ENCODE measurements at places on chromosomes 4 and X.

DNA sequence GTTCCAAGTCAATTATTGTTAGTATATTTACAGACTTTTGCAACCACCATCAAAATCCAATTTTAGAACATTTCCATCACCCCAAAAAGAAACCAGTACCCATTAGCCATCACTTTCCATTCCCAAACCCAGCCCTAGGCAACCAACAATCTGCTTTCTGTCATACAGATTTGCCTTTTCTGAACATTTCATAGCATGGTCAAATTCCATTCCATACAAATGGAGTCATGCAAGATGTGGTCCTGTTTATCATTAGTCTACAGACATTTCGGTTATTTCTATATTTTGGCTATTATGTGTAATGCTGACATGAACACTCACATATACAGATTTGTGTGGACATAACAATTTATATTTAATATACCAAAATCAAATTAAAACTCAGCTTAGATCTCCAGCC lies 508.7 kb downstream of the ZNF674 start:
- no peak for DNase-seq

GRCh38 chrX:27680726-27681125 lies 90.6 kb downstream of the DCAF8L2 start:
- DNase-seq: no peak

DNA sequence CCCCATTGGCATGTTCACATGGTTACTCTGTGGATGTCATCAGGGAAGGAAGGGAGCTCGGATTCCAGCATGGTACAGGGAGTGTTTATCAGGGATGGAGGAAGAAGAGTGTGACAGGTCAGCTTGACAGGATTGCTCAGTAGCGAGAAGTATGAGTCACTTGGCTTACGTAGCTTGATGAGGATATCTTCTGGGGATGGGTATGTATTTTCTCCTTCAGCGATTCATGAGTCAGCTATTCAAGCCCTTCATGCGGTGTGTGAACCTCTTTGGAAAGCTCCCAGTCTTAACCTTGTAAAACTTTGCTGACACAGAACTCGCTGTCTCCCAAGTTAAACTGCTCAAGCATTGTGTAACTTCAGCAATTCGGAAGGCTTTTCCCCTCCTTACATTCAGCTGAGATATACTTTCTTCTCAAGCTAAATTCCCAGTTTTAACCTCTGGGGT lies 275.4 kb downstream of the ARHGAP10 start:
- peak; percentile 86 for DNase-seq

GRCh38 chrX:69029771-69030170 lies 135.5 kb downstream of the PJA1 start:
- no peak for DNase-seq

DNA sequence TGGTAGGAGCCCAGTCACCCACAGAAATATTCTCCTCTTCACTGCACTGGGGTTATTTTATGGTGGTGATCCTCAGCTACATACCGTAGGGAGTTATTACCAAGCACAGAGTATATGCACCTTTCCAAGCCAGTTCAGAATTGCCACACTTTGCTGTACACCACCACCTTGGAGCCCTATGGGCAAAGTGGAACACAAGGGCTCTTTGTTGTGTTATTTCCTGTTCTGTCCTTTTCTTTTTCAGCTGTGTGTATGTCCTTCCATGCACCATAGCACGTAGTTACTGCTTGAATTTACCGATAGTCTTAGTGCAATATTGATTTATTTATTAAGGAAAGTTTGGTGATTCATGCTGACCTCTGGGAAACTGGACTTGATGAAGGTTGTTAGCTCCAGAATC lies 8.3 kb downstream of the RNF128 start:
- DNase-seq: no peak

- no peak for DNase-seq
Measured at GRCh38 chr4:6834867-6835266, 52.3 kb downstream of the KIAA0232 start.

DNA sequence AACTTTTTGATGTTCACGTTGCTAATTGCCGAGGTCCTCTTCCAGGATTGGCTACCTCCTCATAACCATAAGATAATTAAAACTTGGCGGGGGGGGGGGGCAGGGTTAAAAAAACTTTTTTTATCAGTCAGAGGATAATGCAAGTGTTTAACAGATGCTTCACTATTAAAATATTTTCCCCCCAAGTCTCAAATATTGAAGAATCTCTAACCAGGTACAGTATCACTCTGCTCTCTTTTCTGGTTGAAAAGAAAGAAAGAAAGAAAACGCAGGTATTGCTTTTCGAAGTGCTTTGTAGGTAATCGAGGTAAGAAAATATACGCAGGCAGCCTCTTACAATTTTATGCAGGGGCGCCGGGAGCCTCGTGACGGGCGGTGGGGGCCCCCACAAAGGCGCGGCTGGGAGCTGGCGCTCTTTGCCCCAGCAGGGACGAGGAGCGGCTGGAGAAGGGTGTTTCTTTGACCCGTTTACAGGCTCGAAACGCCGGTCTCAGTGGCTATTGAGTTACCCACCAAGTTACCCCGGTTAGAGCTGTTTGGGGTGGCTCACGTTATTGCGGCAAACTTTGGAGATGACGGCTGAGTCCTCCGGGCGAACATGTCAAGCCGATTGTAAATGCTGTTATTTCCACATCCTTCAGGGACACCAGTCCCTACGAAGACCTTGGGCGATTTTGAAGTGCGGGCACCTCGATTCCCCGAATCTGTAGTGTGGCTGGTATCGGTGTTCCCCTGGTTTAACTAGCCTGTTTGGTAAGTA lies 477 bp upstream of the HAND2 start:
- DNase-seq: peak; percentile 38

- DNase-seq: no peak
Measured at GRCh38 chr4:140057701-140058100, 96.3 kb downstream of the MAML3 start.

GRCh38 chr4:188113156-188113555 lies 3.8 kb upstream of the TRIML2 start:
- DNase-seq: no peak

GRCh38 chr4:110483516-110483915 lies 7.6 kb downstream of the ENPEP start:
- no peak for DNase-seq

DNA sequence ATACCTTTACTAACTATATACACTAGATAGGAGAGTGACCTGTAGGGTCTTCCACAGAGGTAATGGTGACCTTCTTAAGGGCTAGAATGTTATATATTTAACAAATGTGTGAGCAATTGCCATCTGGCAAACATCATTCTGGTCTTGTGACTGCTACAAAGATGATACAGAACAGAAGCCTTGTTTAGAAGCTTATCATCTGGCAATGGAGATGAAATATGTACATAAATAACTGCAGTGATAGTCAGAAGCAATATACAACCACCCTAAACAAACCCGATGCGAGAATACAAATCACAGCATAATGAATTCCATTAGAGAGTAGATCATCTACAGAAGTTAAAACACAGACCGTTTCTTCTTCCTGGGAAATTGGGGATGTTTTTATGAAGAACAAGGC lies 952.7 kb upstream of the SLIT2 start:
- DNase-seq: no peak

DNA sequence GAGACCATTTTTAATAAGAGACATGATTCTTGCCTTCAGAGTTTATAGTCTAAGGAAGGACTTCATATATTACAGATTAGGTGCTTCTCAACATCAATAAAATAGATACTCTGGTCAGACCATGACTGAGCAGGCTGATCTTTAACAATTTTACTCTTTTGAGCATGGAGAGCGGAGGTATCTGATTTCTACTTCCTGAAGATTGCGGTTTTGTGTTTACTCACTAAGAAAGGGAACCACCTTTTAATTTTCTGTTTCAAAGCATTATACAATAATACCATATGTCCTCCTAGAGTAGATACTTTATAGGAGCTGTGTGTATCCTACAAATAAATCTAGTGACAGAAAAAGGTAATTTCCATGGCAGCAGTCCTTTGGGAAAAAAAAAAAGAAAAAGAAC lies 12.5 kb downstream of the MORC4 start:
- DNase-seq: no peak

DNA sequence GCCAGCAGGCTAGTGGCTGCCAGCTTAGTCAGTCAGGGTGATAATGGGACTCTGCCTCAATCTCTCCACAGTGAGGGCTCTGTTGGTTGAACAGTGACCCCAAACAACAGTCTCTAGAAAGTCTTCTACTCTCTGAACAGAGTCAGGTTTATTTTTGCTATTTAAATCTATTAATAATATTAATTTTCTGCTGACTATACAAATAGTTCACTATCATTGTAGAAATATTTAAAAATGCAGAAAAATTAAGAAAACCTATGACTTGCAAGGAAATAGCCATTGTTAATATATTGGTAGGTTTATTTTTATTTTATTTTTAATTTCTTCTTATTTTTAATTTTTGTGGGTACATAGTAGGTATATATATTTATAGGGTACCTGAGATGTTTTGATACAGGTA lies 67.9 kb upstream of the AADAT start:
- no peak for DNase-seq

- peak; percentile 60 for DNase-seq
Measured at GRCh38 chrX:70168238-70169188, 8.8 kb upstream of the DGAT2L6 start.

DNA sequence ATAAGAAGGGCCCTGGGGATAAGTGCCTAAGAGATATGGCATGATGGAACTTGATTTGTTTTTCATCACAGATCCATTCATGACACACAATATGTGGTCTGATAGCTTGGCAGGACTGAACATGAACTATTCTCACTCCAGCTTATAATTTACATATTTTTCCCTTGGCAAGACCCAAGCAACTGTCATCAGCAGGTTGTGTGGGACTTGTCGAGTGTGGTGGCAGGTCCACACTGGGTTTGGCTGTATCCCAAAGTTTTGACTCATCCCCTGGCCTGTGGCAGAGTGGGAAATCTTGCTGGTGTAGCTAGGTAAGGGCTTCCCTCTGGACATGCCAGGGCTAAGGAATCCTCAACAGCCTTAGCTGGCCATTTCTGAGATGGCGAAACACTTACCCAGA lies 81.0 kb upstream of the STIM2 start:
- no peak for DNase-seq

- DNase-seq: no peak
Measured at GRCh38 chr4:41815473-41815872, 66.9 kb upstream of the PHOX2B start.

DNA sequence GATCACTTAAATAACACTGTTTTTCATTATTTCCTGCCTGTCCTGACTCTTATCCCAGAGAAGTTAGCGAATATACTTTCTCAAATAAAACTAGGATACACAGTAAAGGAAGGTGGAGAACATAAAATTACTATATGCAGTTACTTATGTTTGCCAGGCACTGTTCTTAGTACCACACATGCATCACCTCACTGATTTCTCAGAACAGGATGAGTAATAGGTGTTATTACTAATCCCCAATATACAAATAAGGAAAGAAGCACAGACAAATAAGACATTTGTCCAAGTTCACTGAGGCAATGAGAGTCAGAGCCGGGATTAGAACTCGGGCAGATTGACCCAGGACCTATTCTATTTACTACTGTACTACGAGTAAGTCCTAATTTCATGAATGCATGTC lies 91.7 kb downstream of the CORIN start:
- no peak for DNase-seq

DNA sequence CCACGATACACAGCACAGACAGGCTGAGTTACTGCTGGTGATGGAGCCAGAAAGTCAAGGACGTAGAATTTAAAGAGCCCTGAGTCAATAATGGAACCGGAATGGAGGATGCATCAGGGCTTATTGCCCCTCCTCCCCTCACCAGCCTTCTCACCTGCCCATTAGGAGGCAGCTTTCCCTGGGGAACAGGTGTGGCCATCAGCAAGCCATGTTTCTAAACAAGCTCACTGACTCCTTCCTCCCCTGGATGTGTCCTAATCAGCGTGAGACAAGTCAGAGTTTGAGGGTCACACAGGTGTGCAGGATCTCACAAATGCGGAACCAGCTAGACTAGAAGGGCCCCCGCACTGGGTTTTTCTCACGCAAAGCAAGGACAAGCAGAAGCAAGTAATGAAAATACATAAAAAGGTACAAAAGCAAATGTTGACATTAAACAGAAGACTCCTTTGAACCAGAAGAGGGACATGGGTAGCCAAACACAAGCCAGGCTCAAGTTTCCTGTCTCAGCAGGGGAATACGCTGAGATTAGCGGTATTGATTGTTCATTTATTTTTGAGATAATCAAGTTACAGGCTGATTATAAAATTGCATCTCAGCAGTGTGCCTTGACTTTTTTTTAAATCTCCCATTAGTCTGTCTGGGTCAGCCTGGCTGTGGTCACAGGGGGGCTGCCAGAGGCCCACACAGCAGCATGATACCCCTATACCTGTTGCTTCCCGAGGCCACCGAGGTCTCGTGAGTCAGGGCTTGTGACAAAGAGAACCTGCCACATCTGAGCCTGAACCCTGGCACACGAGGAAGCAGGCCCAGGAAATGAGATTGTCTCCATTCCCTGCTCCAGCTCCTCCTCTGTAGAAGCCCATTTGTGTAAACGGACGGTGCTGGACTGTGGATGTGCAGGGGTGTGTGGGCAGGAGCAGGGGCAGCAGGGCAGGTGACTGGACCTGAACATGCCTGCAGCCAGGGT lies 37.4 kb downstream of the CCKAR start:
- DNase-seq: no peak

GRCh38 chr4:7034262-7035081 lies 8.7 kb upstream of the TADA2B start:
- peak; percentile 81 for DNase-seq

DNA sequence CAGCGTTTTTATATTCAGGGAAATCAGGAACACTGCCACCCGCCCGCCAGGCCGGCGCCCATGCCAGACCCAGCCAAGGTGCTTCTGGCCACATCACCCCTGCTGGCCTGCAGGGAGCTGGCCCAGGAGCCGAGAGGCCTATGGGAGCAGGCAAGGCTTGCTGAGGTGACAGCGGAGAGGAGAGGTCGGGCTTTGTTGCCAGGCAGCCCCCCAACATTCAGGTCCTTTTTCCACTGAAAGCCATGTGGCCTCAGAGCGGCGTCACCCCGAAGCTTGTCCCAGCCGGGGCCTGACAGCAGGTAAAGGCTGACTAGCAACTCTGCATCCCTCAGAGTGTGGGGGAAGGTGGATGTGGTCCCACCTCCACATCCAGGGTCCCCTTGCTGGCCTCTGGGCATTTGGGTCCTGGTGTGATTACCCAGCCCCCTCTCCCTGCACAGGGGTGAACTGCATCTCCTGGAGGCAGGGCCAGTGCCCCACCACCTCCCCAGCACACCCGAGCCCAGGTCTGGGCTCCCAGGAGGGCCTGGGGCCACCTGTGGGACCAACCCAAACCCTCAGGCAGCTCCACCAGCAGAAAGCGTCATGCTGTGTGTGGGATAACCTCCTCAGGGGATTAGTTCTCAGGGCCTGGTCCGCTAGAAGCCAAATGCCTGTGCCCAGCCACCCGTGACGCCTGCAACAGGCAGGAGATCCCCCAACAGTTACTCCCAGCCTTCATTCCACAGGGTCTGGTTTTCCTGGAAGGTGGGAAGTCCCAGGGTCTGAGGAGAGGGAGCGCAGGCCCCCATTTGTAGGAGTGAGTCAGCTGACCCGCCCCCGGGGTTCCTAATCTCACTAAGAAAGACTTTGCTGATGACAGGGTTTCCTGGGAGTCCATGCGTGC lies at the start of gene PDE6B:
Gene PDE6B, plus strand, starts transcription at position 869 of the 886 bp plus-strand sequence. CDS start 54 bp downstream, outside the sequence.
- no peak for DNase-seq

Measured in hepatic stellate cell (primary cell).